ENCODE measurements at places on chromosomes 6 and 20.

GRCh38 chr6:11689847-11690246 is 88.8 kb downstream of the ADTRP start:
- no peak for ATAC-seq

DNA sequence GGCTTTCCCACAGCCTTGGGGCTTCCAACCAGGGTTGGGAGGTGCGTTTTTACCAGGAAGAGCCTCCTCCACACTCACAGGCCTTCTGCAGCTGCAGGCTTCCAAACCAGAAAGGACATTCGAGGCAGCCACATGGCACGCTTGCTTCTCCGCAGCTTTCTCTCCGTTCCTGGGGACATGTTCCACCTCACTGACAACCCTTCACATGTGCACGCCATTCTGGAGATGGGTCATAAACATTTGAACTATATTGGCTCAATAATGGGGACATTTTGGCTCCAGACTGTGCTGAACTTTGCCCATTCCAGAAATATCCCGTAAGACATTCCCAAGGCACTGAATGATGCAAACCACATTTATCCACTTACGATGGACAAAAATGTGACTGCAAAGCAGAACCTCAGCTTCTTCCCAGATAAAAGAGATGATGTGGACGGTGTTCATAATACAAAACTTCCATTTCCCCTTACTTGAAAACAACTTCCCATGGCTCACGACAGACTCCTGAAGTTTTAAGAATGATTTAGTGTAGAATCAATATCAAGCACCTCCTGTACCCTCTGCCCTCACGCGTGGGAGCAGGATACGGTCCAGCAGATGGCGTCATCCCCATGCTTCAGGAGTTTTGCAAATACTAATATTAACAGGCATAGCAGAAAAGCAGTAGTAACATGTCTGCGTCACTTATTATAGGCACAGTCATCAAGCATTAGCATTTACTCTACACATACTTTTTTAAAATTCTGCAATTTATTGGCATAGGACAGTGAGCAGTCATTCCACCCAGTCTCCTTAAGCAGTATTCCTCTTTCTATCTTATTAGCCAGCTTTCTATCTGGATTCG is 25.4 kb upstream of the FOXF2 start:
- peak; percentile 75 for ATAC-seq

GRCh38 chr6:9520417-9521151 is 894.3 kb downstream of the TFAP2A start:
- no peak for ATAC-seq

DNA sequence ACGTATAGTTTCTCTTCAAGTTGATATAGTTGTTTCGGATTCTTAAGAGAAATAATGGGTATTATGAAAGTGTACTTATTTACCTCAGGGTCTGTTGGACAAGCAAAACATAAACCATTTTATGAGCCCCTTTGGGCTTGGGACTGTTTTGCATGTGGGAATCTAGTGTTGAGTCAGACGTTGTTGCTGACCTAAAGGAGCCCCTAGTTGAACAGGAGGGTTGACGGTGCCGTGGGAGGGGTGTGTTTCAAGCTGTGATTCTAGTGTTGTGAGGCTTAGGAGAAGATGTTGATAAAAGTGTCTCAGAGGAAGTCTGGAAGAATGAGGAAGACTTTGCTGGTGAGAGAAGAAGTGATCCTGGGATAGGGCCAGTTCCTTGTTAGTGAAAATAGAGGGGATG is 140.0 kb downstream of the ARID1B start:
- ATAC-seq, result no peak

- ATAC-seq, result no peak
Measured at GRCh38 chr6:136181861-136182260, 68.2 kb downstream of the MTFR2 start.

DNA sequence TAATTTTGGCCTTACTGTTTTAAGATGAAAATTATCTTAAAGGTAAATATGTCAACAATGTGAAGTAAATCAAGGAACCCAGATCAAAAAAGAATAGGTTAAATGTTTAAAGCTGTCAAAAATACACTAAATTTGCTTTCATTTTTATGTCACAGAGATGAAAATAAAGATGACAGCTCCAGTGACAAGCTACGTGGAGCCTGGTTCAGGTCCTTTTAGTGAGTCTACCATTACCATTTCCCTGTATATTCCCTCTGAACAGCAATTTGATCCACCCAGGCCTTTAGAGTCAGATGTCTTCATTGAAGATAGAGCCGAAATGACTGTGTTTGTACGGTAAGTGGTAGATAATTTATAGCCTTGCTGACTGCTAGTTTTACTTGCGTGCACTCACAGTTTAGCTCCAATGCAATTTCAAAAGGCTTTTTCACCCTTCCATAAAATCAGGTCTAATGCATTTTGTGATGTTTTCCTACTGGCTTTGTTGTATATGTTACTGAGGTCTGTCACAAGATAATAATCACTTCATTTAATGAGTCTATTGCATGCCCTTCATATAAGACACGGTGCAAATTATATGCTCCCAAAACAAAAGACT is 1.9 kb downstream of the HEBP2 start:
- no peak for ATAC-seq

GRCh38 chr6:54428431-54428830 is 120.2 kb downstream of the TINAG start:
- no peak for ATAC-seq

DNA sequence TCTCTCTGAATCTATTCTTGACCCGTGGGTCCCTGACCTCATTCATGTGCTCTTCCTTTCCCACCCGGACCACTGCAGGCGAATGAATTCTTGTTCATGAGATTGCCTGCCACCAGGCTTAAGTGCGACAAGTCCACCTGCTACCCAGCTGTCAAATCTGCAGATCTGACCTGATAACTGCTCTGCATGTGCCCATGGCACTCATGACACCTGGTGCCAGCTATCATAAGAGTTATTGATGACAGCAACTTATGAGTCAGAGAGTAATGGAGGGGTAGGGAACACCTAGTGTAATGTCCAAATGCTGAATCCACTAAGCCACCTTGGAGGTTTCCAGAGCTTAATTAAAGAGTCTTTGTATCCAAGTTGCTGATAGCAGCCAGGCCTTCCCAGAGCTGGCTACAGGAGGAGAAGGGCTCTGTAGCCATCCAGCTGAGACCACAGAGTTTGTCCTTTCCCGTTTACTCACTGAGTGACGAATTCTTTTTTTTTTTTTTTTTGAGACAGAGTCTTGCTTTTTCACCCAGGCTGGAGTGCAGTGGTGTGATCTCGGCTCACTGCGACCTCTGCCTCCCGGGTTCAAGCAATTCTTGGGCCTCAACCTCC is 17.4 kb downstream of the SHLD1 start:
- no peak for ATAC-seq

GRCh38 chr20:47776639-47777038 is 8.6 kb downstream of the SULF2 start:
- no peak for ATAC-seq

DNA sequence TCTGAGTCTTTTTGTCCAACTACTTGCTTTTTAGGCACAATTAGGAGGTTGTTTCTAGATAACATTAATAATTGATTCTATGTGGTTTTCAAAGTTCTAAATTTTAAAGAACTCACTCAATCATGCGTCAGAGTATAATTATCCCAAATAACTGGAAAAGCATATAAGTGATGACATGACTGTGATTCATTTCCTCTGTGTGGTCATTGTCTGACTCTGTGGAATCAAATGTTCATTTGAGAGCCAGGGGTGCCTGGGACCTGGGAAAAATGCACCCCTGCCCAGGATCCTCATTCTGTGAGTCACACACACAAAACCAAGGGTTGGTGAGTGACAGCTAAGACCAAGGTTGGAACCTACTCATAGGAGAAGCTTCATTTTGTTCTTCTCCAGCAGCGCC is 127.1 kb upstream of the MLIP start:
- ATAC-seq, result no peak

GRCh38 chr6:42727627-42728026 is 5.2 kb upstream of the PRPH2 start:
- no peak for ATAC-seq

DNA sequence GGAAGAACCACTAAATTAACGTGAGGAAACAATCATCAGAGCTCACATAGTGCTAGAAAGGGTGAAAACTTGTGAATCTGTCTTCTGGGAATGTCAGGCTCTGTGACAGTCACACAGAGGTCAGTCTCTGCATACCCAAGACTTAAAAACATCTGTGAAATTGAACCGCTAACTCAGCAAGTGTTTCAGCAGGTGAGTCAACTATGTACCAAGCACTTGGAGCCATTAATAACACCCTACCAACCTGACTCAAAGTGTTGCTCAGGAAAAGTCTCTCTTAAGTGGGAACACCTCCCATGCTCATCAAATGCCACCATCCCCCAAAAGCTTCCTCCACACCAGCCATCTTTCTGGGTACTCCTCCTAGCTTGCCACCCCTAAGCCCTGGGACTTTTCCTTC is 92.3 kb upstream of the CARMIL1 start:
- ATAC-seq, result no peak

DNA sequence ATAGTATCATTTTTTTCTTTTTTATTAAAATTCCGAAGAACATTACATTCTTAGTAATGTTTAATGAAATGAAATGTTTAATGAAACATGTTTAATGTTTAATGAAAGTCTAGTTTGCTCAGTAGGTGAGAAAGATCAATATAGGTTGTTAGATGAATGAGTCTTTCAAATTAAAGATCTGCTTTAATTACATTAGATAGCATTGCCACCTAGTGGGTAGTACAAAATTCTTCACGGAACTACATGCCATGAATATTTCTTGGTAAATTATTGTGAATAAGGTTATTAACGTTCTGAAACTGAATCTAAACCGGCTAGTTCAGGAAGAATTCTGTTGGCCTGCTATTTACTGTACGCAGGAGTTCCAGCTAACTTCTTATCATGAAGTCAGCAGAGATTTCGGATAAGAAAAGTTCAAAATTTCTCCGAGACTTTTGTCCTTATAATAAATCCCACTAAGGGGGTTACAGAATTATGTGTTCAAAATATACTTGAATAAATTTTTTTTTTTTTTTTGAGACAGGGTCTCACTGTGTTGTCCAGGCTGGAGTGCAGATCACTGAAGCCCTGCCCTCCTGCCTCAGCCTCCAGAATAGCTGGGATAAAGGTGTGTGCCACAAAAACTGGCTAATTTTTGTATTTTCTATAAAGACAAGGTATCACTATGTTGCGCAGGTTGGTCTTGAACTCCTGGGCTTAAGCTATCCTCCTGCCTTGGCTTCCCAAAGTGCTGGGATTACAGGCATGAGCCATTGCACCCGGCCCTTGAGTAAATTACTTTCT is 7.9 kb upstream of the GMNN start:
- ATAC-seq, result no peak

GRCh38 chr6:69866351-69866769 is at the start of gene COL19A1:
COL19A1 (plus strand) TSS chr6:69866556; CDS start chr6:69879568, 13,012 bp downstream.
- ATAC-seq, result peak; percentile 38

DNA sequence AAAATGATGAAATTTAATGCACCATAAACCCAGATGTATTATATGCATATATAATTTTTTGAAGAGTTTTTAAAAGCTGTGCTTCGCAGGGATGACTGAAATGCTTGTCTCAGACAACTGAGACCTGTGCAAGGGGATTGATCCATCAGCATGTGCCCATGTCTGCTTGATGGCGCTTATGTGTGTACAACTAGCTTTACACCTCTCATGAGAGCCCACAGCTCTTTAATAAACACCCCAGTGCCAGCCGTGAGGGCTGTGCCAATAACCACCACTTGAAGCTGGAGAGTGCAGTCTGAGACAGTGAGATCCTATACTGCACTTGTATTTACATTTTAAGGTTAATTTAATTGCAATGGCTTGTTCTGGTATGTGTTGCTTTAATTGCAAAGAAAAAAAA is 225.5 kb downstream of the BCKDHB start:
- ATAC-seq, result no peak

Measured in gastroesophageal sphincter (tissue), 4 donors.